Activated CD4-positive, alpha-beta T cell treated with anti-CD3 and anti-CD28 coated beads, Interleukin-2, amount 50 U/mL, for 24 hours (primary cell): ENCODE measurements at places on chromosomes 4 and X.

DNA sequence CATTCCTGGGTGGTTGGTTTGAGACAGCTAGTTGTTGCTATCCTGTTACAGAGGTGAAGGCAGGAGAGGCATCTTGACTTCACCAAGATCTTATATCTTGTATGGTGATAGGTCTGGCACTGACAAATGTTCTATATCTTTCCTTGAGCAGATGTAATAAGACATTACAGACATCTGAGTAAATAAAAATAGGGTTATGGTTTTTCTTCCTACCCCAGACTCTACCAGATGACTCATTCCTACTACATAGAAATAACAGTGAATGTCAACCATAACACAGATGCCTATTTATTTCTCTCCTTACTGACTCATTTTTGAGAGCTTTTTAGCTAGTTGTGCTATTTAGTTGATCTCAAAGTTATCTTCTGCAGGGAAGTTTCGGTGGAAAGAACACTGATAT is 21.9 kb downstream of the HNRNPH2 start:
- DNase-seq = no peak

DNA sequence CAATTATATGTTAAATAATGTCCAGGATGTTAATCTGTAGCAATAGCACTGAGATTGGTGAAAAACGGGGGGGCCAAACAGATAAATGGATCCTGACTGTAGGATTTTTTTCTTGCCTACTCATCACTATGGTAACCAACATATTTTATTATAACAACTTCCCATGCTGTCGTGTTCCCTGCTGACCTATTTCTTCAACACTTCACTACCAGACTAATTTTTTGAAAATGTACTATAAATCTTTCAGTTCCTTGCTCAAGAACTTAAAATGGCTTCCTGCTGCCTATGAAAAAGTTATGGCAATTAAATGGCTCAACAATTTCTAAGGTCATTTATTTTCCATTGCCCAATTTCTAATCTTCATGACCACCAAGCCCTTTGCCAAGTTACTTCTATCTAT is 38.9 kb upstream of the CFAP47 start:
- no peak for DNase-seq

DNA sequence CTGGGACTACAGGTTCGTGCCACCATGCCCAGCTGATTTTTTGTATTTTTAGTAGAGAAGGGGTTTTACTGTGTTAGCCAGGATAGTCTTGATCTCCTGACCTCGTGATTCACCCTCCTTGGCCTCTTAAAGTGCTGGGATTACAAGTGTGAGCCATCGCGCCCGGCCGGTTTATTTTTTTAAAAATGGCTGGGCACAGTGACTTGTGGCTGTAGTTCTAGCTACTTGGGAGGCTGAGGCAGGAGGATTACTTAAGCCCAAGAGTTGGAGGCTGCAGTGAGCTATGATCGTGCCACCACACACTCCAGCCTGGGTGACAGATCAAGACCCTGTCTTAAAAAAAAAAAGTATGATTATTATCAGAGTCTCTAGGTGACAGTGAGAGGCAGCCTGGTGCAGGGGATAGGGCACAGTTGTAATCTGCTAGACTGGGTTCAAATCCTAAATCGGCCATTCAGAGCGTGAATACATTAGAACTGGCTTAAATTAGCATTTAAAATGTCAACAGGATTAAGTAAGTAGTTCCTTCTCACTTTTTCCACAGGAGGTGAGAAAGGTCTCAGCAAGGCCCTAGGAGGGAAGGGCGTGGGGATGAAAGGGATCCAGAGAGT is 435 bp upstream of the MGST2 start:
- no peak for DNase-seq

GRCh38 chr4:16278178-16278577 is 51.9 kb upstream of the TAPT1 start:
- DNase-seq = no peak

GRCh38 chr4:173242466-173243250 is 74.0 kb downstream of the GALNT7 start:
- no peak for DNase-seq

GRCh38 chrX:106783716-106784115 is 18.8 kb upstream of the TBC1D8B start:
- DNase-seq = no peak

DNA sequence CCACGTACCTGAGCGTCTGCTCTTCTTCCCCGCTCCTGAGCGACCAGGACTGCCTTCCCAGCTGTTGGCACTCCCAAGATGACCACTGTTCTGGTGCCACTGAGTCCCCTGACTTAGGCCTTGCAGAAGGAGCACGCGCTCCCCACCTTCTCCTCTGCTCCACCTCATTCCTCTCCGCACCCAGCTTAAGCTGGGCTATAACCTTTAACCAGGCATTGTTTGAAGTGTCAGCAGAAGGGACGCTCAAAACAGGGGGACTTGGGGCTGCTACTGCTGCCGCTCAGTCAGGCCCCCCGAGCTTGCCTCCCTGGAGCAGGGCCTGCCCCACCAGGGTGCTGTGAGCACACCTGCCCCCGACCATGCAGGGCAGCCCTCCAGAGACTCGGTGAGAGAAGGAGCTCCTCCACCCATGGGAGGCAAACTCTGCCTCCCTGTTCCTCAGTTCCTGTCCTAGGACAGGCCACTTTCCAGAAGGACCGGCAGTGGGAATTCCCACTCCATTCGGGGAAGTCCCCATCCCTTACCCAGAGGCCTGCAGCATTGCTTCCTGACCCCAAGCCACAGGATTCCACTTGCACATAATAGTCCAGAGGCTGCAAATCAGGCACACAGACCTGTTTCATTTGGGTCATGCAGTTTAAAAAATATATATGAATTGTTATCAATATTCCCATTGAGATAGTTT is 99.7 kb upstream of the ENPP6 start:
- DNase-seq = no peak

- no peak for DNase-seq
These were observed 45.8 kb upstream of the ITM2A start for GRCh38 chrX:79412972-79413371.

DNA sequence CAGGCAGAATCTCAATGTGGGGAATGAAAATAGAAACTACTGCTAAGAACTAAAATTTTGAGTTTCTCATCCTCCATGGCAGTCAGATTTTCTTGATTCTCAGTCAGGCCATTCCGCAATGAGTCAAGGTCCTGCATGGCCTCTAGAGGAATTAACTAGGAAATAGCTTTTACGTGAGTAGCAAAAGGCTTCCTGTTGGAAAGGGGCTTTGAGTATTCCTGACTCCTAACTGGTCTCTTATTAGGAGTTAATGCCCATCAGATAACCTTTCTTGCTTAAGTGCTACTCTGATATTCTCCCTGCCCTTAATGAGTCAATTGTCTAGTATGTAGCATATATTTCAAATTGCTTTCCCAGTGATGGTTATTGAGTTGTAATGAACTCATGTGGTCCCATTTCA is 65.7 kb upstream of the ARHGAP24 start:
- DNase-seq = no peak

DNA sequence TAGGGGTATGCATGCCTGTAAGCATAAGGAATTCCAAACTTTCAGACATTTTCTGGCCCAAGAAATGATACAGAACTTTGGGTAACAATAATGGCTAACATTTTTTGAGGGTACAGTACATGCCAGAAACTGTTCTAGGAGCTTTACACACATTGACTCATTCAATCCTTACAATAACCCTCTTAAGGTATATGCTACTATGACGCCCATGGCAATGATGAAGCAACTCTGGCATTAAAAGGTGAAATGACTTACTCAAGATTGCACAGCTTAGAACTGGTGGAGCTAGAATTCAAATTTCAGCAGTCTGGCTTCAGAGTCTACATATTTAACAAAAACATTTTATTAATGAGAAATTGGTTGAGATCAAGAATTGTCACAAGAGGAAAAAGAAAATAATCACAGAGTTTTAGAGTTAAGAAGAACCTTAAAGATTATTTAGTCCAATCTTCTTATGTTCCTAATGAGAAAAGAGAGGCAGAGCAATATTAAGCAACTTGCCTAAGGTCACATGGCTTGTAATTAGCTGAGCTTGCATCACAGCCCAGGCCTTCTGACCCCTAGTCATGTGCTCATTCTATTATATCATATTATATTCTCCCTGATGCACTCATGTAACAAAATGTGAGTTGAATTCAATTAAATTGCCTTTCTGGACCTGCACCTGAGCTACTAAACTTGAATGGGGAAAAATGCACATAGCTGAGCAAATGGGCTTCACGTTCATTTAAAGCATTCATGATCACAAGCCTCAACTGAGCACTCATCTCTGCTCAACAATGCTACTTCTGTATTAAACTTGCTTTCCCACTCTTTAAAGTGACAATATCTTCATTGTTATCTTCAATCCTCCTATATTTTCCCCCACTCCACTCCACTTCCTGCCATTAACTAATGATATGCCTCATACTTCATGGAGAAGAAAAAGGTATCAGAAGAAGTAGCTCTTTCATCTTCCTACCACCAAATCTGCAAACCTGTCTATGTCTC is 73.2 kb downstream of the ENOX2 start:
- no peak for DNase-seq

DNA sequence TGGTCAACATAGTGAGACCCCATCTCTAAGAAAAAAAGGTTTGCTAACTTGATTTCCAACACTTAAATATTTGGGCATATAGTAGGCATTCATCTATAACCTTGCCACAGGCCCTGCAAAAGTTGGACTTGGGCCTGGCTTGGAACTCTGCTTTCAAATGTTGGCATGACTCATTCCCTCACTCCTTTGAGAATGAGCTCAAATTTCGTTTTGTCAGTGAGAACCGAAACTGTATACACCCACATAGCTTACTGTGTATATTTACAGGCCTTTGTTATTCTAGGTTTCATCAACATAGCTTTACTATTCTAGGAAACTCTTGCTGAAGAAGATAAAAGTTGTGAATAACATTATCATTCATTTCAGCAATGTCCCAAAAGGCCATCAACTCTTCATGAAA is 88.7 kb upstream of the ELOVL6 start:
- peak; percentile 13 for DNase-seq

- DNase-seq = peak; percentile 23
These were observed 695 bp downstream of the MTM1 start for GRCh38 chrX:150569155-150569477.

DNA sequence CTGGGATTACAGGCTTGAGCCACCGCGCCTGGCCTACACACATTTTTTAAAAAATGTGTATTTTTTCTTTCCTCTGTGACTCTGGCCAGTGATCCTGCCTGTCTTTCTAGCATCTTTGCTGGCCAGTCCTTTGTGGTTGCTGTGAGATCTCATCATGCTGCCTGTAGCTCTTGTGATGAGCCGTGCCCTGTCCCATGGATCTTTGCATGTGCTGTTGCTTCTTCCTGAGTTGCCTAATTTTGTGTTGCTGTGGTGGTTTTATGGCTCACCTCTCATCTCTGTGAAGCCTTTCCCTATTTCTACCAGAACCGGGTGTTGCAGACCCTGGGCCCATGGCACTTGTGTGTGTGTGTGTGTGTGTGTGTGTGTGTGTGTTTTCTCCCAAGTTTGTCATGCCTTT is 8.3 kb downstream of the NSD2 start:
- DNase-seq = no peak

- no peak for DNase-seq
These were observed 4.3 kb upstream of the DGAT2L6 start for GRCh38 chrX:70172964-70173363.

DNA sequence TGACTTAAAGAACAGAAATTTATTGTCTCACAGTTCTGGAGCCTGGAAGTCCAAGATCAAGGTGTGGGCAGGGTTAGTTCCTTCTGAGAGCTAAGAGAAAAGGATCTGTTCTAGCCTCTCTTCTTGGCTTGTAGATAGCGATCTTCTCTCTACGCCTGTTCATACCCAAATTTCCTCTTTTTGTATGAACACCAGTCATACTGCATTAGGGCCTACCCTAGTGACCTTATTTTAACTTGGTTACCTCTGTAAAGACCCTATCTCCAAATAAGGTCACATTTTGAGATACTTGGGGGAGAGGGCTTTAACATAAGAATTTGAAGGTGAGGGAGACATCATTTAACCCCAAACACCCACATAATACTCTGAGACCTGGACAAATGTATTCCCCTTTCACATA is 55.6 kb upstream of the SPP1 start:
- no peak for DNase-seq

DNA sequence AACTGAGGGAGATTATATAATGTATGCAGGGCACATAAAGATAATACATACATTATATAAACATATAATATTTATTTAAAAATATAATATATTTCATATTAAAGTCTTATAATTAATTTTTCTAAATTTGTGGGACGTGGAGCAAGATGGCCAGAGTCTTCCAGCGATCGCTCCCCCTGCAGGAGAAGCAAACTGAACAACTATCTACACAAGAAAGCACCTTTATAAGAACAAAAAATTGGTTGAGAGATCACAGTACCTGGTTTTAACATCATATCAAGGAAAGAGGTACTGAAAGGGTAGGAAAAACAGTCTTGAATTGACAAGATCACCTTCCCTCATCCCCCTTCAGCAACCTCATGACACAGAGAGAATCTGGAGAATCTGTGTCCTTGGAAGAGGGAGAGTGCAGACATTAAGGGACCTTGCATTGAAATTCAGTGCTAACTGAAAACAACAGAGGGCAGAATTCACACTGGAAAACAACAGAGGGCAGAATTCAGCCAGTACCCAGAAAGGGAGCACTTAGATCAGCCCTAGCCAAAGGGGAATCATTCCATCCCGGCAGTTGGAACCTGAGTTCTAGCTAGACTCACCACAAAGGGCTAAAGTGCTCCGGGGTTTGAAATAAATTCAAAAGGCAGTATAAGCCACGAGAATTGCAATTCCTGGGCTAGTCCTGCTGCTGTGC is 262.5 kb upstream of the NDST3 start:
- DNase-seq = no peak

GRCh38 chrX:133640161-133641015 is 225.1 kb upstream of the GPC4 start:
- no peak for DNase-seq
